CD4-positive, alpha-beta T cell treated with Interleukin-10 for 1 hour (primary cell): ENCODE measurements at places on chromosomes 11 and 22.
A peak's percentile ranks its signal among the peaks of the same experiment; 100 is the strongest.

GRCh38 chr11:16001044-16001568, 355.2 kb downstream of the SOX6 start:
- DNase-seq = no peak

- no peak for DNase-seq
Observed at GRCh38 chr22:39256186-39256552, 11.4 kb upstream of the PDGFB start.

DNA sequence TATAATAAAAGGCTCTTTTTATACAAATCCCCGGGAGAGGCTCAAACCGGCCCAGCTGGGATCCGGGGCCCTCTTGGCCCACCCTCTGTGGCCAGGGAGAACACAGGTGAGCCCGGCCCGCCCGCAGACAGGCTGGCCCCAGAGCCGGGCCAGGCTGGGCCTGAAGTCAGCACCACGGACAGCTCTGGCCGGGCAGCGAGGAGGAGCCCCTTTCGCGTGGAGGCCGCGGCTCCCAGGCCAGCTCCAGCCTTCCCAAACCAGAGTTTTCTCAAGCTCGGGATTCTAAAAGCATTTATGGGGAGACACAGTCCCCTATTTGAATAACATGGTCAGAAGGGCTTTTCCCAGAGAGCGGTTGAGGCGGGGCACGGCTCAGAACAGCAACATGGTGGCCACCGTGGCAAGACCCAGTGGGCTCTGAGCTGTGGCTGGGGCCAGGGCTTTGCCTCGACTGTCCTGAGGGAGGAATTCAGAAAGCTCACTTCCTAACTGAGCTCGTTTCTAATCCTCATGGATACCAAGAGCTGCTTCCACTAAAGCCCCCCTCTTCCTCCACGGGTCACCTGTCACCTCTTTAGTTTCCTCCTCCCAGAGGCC, 115.4 kb downstream of the BRD1 start:
- no peak for DNase-seq

- no peak for DNase-seq
Observed at GRCh38 chr11:119777940-119778339, 48.9 kb upstream of the NECTIN1 start.

- peak; percentile 80 for DNase-seq
Observed at GRCh38 chr11:67504950-67505581, at the start of gene PITPNM1. PITPNM1 (minus strand) TSS chr11:67505363; CDS start chr11:67504180, 1,183 bp downstream.

- DNase-seq = no peak
Observed at GRCh38 chr11:57276971-57277675, 40.1 kb upstream of the APLNR start.
